Stimulated activated CD4-positive, alpha-beta T cell treated with anti-CD3 and anti-CD28 coated beads, Interleukin-4, amount 100 ng/mL, for 48 hours (primary cell): ENCODE measurements at places on chromosomes 5 and 9.

- DNase-seq = no peak
These were observed 71.2 kb downstream of the ANKRD55 start for GRCh38 chr5:56161927-56162326.

DNA sequence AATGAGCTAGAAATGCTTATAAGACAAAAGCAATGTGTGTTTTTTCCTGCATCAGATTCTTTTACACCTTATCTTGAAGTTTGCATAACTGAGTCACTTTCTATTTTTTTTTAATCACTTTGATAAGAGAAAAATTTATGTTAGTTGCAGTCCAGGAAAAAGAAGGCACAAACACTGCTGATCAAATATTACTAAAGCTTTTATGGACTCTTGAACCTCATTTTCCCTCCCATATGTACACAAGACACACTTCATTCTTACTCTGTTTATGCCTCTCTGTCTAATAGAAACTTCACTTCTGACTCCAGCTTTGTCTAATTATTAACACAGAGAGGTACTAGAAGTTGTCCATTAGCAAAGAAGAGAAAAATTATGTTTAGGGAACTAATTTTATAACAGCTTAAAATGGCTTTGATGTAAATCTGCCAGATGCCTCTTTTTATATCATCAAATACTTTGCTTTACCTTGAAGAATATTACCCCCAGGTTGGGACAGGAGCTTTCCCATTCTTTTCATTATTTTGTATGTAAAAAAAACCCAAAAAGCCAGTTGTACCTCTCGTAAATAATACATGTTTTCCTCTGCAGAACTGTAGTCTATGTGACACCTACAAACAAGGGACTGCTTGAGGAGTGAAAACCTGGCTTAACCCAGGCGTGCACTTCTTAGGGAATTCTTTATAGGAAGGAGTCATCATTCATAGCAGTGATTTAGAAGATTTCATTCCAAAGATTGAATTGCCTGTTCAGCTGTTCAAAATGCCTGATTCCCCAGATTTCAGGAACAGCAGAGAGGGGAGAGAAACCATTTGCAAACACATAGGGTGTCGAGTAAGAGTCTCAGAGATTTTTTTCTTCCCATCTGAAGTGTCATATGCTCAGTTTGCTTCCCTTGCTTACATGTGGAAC is 72.6 kb downstream of the DAPK1 start:
- no peak for DNase-seq

GRCh38 chr9:115098226-115098965 is 19.6 kb downstream of the TNC start:
- DNase-seq = no peak

- DNase-seq = no peak
These were observed 155.5 kb downstream of the PALM2AKAP2 start for GRCh38 chr9:109935406-109936087.

DNA sequence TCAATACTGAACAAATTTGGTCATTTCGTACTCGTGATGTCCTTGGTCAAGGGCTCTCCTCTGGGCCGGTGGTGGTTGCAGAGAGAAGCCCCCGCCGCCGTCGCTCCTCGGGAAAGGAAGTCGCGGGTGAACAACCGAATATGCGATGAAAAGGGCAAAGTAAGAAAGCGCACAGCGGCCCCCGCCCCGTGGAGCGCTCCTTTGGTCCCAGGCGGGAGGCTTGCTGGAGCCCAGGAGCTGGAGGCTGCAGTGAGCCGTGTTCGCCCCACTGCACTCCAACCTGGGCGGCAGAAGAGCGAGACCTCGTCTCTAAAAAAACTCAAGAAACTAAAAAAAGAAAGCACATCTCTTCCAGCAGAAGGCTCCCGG is 108.4 kb upstream of the LARP1 start:
- DNase-seq = no peak

DNA sequence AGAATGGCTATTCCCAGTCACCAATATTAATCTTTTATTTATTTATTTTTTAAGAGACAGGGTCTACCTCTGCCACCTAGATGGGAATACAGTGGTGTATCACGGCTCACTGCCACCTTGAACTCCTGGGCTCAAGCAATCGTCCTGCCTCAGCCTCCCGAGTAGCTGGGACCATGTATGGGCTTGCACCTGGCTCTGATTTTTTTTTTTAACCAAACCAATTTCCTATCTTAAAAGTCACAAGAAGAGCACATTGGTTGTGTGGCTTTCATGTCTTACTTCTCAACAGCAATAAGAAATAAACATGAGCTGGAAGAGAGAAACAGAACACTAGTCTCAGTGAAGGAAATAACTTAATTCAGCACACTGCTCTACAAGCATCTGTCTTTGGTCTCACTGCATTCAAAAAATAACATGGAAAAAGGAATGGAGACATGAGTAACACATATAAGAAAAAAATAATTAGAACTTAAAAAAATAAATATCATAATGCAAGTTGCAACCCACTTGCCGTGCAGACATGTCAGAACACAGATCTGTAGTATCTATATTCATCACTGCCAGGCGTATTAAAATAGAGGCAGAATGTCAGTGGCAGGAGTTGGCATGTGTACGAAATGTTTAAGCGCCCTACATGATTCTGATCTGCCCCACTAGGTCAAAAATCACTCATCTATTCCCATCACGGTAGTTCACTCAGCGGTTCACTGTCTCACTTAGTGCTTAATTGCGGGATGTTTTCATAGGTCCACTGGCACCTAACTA is 66.4 kb downstream of the EFNA5 start:
- DNase-seq = no peak

GRCh38 chr5:11013793-11014192 is 252.8 kb upstream of the DAP start:
- no peak for DNase-seq

- DNase-seq = no peak
These were observed 164.5 kb upstream of the EGFLAM start for GRCh38 chr5:38093855-38094254.

GRCh38 chr9:91746904-91747303 is 203.1 kb downstream of the ROR2 start:
- no peak for DNase-seq

GRCh38 chr5:59845730-59846129 is 47.8 kb downstream of the PDE4D start:
- DNase-seq = no peak

DNA sequence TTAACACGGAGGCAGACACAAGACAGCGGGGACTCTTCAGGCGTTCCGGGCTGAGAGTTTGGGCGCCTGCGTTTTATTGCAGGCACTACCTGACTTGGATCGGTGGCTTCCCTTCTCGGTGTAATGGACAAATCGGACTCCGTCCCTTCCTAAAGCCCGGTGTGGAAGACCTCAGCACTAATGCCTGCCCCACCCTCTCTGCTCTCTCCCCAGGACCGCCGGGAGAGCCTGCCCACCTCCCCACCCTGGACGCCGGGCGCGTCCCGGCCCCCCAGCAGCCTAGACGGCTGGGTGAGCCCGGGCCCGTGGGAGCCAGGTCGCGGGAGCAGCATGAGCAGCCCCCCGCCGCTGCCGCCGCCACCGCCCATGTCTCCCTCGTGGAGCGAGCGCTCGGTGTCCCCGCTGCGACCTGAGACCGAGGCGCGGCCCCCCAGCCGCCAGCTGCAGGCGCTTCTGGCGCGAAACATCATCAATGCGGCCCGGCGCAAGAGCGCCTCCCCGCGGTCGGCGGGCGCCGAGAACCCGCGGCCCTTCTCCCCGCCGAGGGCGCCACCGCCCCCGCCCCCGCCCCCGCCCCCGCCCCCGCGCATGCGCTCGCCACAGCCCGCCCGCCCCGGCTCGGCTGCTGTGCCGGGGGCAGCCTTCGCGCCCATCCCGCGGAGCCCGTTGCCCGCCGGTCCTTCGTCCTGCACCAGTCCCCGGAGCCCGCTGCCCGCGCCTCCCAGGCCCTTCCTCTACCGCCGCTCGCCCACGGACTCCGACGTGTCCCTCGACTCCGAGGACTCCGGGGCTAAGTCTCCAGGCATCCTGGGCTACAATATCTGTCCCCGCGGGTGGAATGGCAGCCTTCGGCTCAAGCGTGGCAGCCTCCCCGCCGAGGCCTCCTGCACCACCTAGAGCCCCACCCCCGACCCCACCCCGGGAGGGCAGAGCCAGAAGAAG is 4.6 kb upstream of the MYOZ3 start:
- peak; percentile 56 for DNase-seq
